H4 (cell line): ENCODE measurements at places on chromosomes 3 and 15. TPM values are rescaled to one million over a fixed set of nuclear protein-coding genes. Genes with fewer than 3 reads are reported as not detected.

Gene ALDH1L1
- total RNA-seq = 4.6 and 7.0 TPM in 2 replicates

Gene HACD2
- 23.7 and 30.5 TPM in 2 replicates for total RNA-seq

Gene KATNBL1
- total RNA-seq = 38.2 and 40.1 TPM in 2 replicates

Gene SERPINI2
- total RNA-seq = 0.12 TPM in 1 of 2 replicates, not detected in the other

Gene EPHA3
- 1.4 and 3.6 TPM in 2 replicates for total RNA-seq
